Activated T-helper 1 cell treated with anti-CD3 and anti-CD28 coated beads, Interleukin-12 subunit alpha, Interleukin-12 subunit beta, Interleukin-2, Interleukin-4 antibody, amounts not matched to agents 30 ng/mL and 10 ng/mL and 1 ng/mL, durations not matched to agents 14 hours and 24 hours and 36 hours (primary cell): ENCODE measurements at places on chromosomes 4 and X. TPM values are rescaled to one million over a fixed set of nuclear protein-coding genes. Genes with fewer than 3 reads are reported as not detected.

Gene PLP1
- total RNA-seq: not detected in 2 replicates

Gene ODAPH
- total RNA-seq: 0.54 and 1.4 TPM in 2 replicates

Gene CCKAR
- not detected in 2 replicates for total RNA-seq

Gene KLKB1
- total RNA-seq: not detected in 2 replicates

Gene DSPP
- not detected in 2 replicates for total RNA-seq

Gene CBR4
- 18.9 and 20.9 TPM in 2 replicates for total RNA-seq

Gene NPY2R
- total RNA-seq: not detected in 2 replicates

Gene STK32B
- total RNA-seq: not detected in 2 replicates

Gene SPANXD
- not detected in 2 replicates for total RNA-seq

Gene SLC6A8
- total RNA-seq: 5.9 and 6.0 TPM in 2 replicates

Gene RTL5
- 0.26 and 0.29 TPM in 2 replicates for total RNA-seq

Gene ZBTB33
- 13.0 and 13.4 TPM in 2 replicates for total RNA-seq

Gene DOCK11
- 28.6 and 30.1 TPM in 2 replicates for total RNA-seq

Gene SLC16A2
- 0.08 and 0.20 TPM in 2 replicates for total RNA-seq

GRCh38 chr4:11593576-11594116, 165.0 kb upstream of the HS3ST1 start:
- DNase-seq: no peak
- H3K27ac ChIP-seq: no peak overlapping the region
- H3K4me1 ChIP-seq: no peaks in the 10 kb centered on the region
- no peaks in the 10 kb centered on the region for H3K36me3 ChIP-seq

GRCh38 chr4:67926485-67926884, 36.8 kb downstream of the TMPRSS11A start:
- H3K27me3 ChIP-seq: peaks cover 8% of the 10 kb centered on the region
- H3K4me1 ChIP-seq: no peaks in the 10 kb centered on the region
- DNase-seq: no peak
- no peak overlapping the region for H3K4me3 ChIP-seq
- H3K27ac ChIP-seq: no peak overlapping the region
- H3K36me3 ChIP-seq: no peaks in the 10 kb centered on the region

DNA sequence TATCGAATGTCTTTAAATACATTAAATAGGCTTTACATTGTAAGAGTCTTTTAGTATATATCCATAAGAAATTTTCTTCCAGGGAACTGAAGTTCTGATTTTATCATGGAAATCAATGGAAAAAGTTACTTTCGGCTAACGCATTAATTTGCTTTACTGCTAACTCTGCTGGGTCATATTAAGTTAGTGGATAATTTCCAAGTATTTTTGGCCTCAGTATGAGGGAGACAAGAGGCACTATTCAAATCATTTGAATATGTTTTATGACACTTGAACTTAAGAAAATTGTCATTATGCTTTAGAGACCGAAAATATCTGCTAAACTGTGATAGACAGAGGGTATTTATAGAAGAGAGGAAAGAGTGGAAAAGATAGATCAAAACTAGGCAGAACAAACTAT, 237.5 kb downstream of the PCDH7 start:
- no peak for DNase-seq
- H3K4me1 ChIP-seq: no peaks in the 10 kb centered on the region
- no peak overlapping the region for H3K27ac ChIP-seq
- no peaks in the 10 kb centered on the region for H3K27me3 ChIP-seq
- H3K36me3 ChIP-seq: no peaks in the 10 kb centered on the region

- H3K27me3 ChIP-seq: no peaks in the 10 kb centered on the region
- no peaks in the 10 kb centered on the region for H3K36me3 ChIP-seq
- H3K4me3 ChIP-seq: peak overlapping the region; percentile 66
Observed at GRCh38 chr4:40897557-40898203, 147.9 kb downstream of the NSUN7 start.

GRCh38 chr4:6241062-6241845, 28.4 kb upstream of the WFS1 start:
- H3K27ac ChIP-seq: no peak overlapping the region
- H3K27me3 ChIP-seq: peaks cover 20% of the 10 kb centered on the region
- DNase-seq: no peak
- no peaks in the 10 kb centered on the region for H3K36me3 ChIP-seq
- H3K4me1 ChIP-seq: peaks cover 7% of the 10 kb centered on the region

DNA sequence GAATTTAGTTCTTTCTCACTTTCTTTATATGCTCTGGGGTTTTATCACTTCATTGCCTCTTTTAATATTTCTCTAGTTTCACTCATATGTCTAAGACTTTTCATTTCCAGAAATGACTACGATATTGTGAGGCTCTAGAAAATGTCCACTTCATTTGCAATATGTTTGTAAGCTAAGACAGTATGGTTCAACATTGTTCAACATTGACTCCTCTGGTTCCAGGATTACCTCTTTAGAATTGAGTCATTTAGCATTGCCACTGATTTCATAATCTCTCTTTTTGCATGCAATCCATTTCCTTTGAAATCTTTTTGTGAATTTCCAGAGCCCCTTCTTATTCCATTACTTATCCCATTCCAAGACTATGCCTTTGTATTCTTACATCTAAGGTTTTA, 32.3 kb downstream of the BBS12 start:
- DNase-seq: no peak
- peak overlapping the region; percentile 43 for H3K4me3 ChIP-seq
- peak overlapping the region; percentile 79 for H3K27ac ChIP-seq
- H3K36me3 ChIP-seq: peaks cover 6% of the 10 kb centered on the region
- peaks cover 45% of the 10 kb centered on the region for H3K4me1 ChIP-seq
- H3K27me3 ChIP-seq: no peaks in the 10 kb centered on the region

GRCh38 chr4:167826281-167826680, 266.1 kb upstream of the ANXA10 start:
- H3K27ac ChIP-seq: no peak overlapping the region
- H3K4me3 ChIP-seq: no peak overlapping the region
- DNase-seq: no peak
- H3K27me3 ChIP-seq: no peaks in the 10 kb centered on the region
- no peaks in the 10 kb centered on the region for H3K36me3 ChIP-seq
- H3K4me1 ChIP-seq: no peaks in the 10 kb centered on the region

DNA sequence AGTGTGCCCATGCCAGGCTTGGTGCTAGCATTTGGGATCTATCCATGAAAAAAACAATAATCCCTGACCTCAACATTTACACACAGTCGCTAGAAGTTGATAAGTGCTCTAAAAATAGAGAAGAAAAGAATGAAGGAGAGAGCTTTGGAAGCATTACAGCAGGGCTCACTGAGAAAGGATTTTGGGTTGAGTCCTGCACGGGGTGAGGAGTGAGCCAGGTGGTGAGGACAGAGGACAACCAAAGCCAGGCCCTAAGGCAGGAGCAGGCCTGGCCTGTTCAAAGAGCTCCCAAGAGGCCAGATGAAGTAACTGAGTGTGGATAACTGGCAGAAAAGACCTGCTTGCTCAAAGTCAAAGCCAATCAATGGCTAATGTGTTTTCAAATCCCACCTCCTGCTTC, 20.7 kb upstream of the PROM1 start:
- peaks cover 6% of the 10 kb centered on the region for H3K27me3 ChIP-seq
- no peaks in the 10 kb centered on the region for H3K36me3 ChIP-seq
- H3K4me3 ChIP-seq: no peak overlapping the region

DNA sequence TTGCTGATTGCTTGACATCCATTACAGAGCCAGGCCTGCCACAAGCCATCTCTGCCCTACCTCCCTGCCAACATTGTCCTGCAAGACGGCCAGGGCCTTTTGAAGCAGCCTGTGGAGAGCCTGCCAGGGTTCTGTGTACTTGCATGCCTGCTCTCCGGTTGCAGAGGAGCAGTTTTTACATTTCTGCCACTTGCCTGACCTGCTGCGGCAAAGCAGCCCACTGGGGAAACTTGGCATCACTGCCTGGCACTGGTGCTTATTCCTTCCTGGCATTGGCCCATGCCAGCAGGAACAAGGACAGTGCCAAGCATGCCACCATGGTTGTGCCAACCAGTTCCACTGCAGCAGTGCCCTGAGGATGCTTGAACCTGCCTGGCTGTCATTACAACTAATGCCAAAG, 167.1 kb downstream of the NHS start:
- DNase-seq: no peak
- no peaks in the 10 kb centered on the region for H3K36me3 ChIP-seq
- no peak overlapping the region for H3K4me3 ChIP-seq
- peaks cover 5% of the 10 kb centered on the region for H3K27me3 ChIP-seq
- no peak overlapping the region for H3K27ac ChIP-seq
- H3K4me1 ChIP-seq: peaks cover 4% of the 10 kb centered on the region

GRCh38 chr4:5156682-5157081, 105.4 kb downstream of the STK32B start:
- H3K4me1 ChIP-seq: no peaks in the 10 kb centered on the region
- H3K27ac ChIP-seq: no peak overlapping the region
- peaks cover 1% of the 10 kb centered on the region for H3K27me3 ChIP-seq
- H3K36me3 ChIP-seq: no peaks in the 10 kb centered on the region

DNA sequence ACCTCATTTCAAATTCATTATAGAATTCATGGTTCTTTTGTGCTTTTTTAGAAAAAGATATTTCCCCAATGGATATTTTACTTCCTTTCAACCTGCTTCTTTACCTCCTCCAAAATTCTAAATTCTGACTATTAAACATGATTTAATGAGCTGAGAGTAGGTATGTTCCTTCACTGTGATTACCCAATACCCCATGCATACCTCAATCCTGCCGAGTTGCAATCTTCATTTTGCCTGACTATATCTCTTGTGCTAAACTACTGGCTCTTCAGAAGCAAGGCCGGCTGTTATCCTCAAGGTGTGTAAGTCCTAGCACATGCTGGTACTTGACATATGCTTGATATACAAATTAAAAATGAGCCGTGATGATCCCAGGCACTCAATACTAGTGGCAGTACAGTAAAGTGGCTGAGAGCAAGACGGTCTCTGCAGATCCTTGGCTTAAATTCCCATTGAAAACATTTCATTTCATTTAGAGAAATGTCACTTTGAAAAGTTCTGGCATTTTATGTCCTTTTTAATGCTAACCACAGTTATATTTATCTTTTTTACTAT, 320.4 kb downstream of the KCNIP4 start:
- no peaks in the 10 kb centered on the region for H3K4me1 ChIP-seq
- no peaks in the 10 kb centered on the region for H3K27me3 ChIP-seq
- H3K36me3 ChIP-seq: no peaks in the 10 kb centered on the region

DNA sequence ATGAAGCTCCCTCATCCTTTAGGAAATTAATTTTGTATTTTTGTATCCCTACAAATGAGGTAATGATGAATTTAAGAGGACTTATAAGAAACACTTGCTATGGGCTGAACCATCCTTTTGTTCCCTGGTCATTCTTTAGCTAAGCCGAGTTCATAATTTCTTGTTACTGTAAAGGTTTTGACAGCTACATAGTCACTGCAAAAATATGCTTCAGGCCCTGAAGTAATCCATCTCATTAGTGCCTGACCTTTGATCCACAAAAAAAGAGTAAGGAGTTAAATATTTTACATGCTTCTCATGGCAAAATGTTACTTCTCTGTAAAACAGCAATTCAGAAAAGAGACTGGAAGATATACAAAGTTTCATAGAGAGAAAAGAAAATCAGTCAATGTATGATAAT, 290.6 kb upstream of the SLIT2 start:
- no peaks in the 10 kb centered on the region for H3K36me3 ChIP-seq
- no peaks in the 10 kb centered on the region for H3K4me1 ChIP-seq
- no peak for DNase-seq
- H3K27me3 ChIP-seq: no peaks in the 10 kb centered on the region
- no peak overlapping the region for H3K27ac ChIP-seq
- no peak overlapping the region for H3K4me3 ChIP-seq

DNA sequence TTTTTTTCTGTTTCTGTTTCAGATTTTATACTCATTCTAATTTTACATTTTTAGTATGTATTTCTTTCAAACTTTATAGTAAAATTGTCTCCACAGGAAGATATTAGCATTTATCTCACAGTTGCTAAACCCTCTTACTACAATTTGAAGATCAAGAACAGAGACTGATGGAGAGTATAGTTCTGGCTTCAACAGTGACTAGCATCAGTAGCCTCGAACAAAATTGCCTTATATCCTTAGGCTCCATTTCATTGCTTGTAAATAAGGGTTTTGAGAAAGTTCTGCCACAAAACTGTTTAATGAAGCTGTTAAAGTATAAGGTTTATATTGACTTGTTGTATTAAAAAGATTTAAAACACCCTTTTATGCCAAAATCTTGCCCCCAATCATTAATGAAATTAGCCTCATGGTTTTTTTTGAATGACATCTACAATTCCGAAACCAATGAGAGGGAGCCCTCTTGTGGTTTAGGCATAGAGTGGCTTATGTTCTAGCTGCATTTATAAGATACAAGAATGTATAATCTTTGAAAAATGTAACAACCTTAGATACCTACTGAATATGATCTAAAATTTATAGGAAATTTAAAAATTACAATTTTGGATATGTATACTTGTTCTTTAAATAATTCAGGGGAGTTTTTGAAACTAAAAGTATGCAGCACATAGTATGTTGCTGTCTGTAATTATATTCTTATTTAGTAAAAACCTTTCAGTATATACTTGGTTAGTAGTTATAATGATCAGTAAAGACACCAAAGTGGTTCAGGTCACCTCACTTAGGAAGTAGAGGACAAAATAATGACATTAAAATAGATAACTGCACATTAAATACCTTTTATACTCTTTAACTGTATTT, 109.8 kb upstream of the HPGD start:
- H3K4me1 ChIP-seq: peaks cover 6% of the 10 kb centered on the region
- H3K4me3 ChIP-seq: no peak overlapping the region
- H3K27ac ChIP-seq: no peak overlapping the region
- H3K36me3 ChIP-seq: no peaks in the 10 kb centered on the region
- peaks cover 2% of the 10 kb centered on the region for H3K27me3 ChIP-seq

GRCh38 chrX:8364369-8365141, 100.1 kb upstream of the VCX3B start:
- no peak overlapping the region for H3K4me3 ChIP-seq
- no peak for DNase-seq
- H3K27me3 ChIP-seq: no peaks in the 10 kb centered on the region
- no peaks in the 10 kb centered on the region for H3K36me3 ChIP-seq
